AG10803 (cell line): ENCODE measurements at places on chromosomes 7 and 10.

DNA sequence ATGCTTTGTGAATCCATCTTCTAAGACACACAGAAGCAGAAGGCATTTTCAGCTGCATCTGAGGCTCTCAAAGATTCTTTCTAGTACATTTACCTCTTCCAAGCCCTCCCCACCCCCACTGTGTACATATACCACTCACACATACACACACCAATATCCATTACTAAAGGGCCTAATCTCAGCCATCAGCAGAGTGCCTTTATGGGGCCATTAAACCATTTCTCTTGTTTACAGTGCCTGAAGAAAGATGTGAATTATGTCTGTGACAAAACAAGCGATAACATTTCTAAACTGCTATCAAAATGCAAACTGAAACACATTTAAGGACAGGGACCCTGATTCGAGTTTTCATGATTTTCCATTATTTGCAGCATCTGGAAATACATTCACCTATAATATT, 40.0 kb downstream of the ETV1 start:
- no peak for DNase-seq

DNA sequence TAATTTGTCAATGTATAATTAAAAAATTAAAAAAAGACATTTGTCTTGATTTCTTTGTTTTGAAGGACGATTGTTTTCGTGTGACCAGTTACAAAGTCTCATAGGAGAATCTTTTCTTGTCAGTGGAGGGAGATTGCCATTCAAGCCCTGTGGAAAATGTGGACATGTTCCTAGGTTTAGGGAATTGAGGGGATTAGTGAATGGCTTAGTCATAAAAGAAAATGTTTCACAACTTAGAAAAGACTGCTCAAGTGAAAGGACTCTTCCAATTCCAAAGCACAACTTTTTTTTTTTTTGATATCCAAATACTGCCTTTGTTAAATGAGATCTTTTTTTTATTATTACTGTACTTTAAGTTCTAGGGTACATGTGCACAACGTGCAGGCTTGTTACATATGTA, 140.7 kb upstream of the HABP2 start:
- DNase-seq, result peak; percentile 53

- no peak for DNase-seq
Observed at GRCh38 chr7:121474301-121474673, 78.2 kb upstream of the FAM3C start.

- DNase-seq, result peak; percentile 65
Observed at GRCh38 chr10:113680190-113681111, 739 bp downstream of the CASP7 start.

GRCh38 chr10:75883081-75884072, 452.0 kb downstream of the LRMDA start:
- no peak for DNase-seq

- DNase-seq, result no peak
Observed at GRCh38 chr7:53521638-53522184, 486.3 kb downstream of the POM121L12 start.

GRCh38 chr10:29809383-29809782, 174.6 kb upstream of the SVIL start:
- DNase-seq, result no peak

DNA sequence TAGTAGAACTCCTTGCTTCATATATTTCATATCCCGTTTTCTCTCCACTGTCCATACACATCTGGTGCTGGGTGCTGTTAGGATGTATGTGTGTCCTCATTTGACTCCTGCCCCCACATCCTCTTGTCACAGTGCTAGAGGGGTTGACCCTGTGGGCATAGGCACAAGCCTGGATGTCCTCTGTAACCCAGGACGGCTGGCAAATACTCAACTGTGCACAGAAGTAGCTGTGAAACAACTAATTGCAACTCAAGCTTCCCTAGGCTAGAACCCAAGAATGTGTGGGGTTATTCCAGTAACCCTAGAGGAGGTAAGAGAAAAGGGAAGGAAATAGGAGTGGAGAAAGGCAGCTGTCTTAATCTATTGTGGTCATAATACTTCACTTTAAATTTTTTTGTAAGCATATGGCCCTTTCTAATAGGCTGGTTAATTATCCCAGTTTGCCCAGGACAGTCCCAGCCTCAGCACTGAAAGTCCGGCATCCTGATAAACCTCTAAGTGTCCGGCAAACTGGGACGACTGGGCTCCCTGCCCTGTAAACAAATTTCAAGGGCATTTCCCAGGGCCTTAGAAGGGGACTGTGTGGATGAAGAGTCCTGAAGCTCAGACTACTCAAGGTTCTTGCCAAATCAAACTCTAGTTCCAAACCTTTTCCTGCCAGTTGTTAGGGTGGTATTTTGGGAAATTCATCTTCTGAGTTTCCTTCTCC, 283.2 kb upstream of the CELF2 start:
- no peak for DNase-seq

GRCh38 chr7:112422842-112423496, 27.3 kb upstream of the IFRD1 start:
- DNase-seq, result peak; percentile 91

DNA sequence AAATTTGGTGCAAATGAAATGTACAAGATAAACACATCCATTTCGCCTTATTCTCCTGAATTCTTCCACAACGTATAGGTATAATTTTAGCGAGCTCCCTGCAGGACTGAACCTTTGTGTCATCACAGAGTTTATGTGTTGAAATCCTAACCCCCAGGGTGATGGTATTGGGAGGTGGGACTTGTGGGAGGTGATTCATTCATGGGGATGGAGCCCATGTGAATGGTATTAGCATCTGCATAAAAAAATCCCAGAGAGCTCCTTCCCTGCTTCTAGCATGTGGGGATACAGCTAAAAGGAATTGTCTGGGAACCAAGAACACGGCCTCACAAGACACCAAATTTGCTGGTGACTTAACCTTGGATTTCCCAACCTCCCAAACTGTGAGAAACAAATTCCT, 741.4 kb upstream of the VSTM2A start:
- DNase-seq, result no peak

DNA sequence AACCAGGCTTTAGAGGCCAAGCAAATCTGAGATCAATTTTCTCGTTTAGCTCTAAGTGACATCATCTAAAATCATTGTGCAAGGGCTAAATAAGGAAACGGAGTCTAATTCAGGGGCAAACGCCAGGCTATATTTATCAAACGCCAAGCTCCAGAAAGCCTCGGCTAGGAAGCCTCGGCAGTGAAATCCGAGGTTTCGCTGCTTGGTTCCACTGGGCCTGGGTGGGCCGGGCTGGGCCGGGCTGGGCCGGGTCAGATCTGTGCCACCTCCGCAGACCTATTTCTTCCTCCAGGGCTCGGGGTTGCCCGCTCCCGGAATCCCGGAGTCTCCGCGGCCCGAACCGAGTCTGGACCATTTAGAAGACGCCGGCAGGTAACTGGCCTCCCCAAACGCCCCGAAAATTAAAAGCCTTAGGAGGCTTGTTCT, 459 bp upstream of the FEZF1 start:
- peak; percentile 10 for DNase-seq

DNA sequence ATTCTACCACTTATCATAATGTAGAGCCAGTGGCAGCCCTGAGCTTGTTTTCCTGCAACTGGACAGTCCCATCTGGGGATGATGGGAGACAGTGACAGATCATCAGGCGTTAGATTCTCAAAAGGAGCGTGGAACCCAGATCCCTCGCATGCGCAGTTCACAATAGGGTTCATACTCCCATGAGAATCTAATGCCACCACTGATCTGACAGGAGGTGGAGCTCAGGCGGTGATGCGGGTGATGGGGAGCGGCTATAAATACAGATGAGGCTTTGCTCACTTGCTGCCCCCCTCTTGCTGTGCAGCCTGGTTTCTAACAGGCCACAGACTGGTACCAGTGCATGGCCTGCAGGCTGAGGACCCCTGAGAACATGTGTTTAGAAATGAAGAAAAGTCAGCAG, 260.1 kb downstream of the CAMK1D start:
- DNase-seq, result no peak

GRCh38 chr10:50645236-50645635, 21.5 kb upstream of the SGMS1 start:
- DNase-seq, result no peak

DNA sequence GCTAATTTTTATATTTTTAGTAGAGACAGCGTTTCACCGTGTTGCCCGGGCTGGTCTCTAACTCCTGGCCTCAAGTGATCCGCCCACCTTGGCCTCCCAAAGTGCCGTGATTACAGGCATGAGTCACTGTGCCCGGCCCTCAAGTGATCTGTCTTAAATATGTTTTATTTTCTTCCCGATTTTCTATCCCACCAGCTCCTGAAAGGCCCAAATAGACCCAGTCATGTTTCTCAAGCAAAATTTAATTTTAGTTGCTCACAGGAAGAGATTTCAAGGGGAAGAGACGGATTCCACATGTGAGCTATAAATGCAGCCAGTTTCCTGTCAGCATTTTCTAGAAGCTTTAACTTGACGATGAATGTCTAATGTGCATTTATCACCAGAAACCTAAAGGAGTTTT, 12.0 kb downstream of the DENND10 start:
- DNase-seq, result no peak

DNA sequence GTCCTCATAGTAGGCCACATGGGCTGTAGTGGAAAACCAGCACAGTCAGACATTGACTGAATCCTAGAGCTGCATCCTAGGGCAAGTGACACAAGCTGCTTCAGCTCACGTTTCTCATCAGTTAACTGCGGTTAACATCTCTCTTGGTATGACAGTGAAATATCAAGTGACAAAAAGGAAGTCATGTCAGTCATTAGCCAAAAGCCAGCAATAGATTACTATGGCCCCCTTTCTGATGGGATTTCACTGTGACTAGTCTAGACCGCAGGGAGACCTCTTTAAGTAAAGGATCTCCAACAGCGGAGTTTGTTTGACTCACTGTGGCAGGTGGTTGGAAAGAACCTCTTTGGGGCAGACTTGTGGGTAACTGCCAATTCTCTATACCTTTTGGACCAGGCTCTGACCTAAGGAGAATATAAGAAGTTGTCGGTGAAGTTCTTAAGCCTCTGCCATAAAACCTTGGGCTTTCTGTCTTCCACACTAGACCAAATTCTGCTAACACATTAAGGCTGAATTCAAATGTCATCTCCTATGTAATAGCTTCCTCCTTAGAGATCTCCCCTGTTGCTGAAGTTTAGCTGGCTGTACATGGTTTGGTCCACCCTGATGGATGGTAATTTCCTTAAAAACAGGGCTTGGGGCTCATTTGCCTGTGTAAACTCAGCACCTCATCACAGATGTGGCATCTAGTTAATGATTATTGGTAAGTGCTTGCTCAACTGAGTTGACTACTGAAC, 115.3 kb downstream of the SGMS1 start:
- no peak for DNase-seq

- DNase-seq, result no peak
Observed at GRCh38 chr10:104559935-104560334, 81.2 kb upstream of the SORCS3 start.

- peak; percentile 96 for DNase-seq
Observed at GRCh38 chr10:87750001-87750671, 67.9 kb downstream of the ATAD1 start.

GRCh38 chr7:106290319-106290718, 5.5 kb upstream of the NAMPT start:
- DNase-seq, result no peak

- DNase-seq, result peak; percentile 67
Observed at GRCh38 chr10:91194497-91195179, 25.8 kb upstream of the PCGF5 start.

DNA sequence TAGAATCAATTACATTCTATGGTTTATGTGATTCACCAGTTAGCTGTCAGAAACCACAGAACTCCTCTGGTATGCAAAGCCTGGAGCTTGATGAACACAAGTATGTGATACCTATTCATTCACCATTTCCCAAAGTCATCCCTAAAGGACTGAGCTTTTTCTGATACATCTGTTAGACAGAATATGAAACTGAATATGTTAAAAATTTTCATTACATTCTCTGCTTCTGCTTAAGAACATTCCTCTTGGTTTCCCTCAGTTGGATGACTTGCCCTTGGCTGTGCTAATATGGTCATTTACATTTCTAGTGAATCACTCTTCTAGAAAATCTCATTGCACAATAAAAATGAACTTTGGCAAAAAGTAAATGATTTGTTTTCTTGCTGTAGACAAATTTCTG, 10.8 kb upstream of the PON1 start:
- peak; percentile 88 for DNase-seq

- DNase-seq, result peak; percentile 75
Observed at GRCh38 chr10:31769564-31769963, 159.1 kb downstream of the ARHGAP12 start.

- DNase-seq, result peak; percentile 54
Observed at GRCh38 chr10:92750791-92751533, 61.2 kb downstream of the HHEX start.

DNA sequence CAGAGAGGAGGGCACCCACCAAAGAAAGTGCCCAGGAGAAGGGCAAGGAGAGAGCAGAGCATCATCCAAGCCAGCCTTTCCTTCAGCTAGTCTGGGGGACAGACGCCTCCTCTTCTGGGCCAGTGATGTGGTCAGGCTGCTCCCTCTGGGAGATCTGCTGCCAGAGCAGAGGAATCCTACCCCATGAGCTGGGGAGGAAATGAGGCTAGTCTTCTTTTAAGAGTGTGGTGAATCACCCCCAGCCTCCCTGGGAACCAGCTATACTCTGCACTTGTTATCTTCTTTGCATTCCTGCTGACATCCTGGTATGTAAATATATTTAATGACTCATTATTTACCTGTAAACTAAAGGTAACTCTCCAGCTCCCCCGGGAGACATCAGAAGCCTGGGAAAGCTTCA, 41.6 kb upstream of the EPHB6 start:
- peak; percentile 53 for DNase-seq

DNA sequence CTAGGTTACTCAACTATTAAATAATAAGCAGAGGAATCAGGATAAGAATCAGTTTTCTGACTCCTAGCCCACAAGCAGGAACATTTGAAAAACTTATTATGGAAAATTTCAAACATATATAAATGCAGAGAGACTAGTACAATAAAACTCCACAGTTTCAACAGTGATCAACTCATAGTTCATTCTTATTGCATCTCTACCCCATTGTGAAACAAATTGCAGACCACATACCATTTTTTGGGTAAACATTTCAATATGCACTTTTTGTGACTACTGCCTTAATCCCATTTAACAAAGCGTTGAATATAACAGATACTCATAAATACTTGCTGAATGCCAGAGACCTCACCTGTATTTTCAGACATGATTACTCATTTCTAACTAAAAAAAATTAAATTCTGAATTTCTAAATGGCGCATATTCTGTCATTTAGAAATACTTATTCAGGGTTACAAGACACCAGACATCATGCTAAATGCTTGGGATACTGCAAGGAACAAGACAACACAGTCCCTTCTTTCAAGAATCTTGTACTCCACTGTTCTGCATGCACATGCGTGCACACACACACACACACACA, 11.4 kb downstream of the CDK6 start:
- peak; percentile 7 for DNase-seq
